ENCODE measurements at places on chromosomes 3 and 15. TPM values are rescaled to one million over a fixed set of nuclear protein-coding genes. Genes with fewer than 3 reads are reported as not detected.

IL17RB gene
- total RNA-seq: 2.2 TPM

WDR93 gene
- total RNA-seq: 0.63 TPM

RHCG gene
- 2.8 TPM for total RNA-seq

COX5A gene
- total RNA-seq: 43.5 TPM

ERC2 gene
- total RNA-seq: 87.3 TPM

All from parietal lobe (tissue), 2 donors.